Muscle of leg (tissue), 16 donors: ENCODE measurements at places on chromosomes 11 and 22. TPM values are rescaled to one million over a fixed set of nuclear protein-coding genes. Genes with fewer than 3 reads are reported as not detected.

DNA sequence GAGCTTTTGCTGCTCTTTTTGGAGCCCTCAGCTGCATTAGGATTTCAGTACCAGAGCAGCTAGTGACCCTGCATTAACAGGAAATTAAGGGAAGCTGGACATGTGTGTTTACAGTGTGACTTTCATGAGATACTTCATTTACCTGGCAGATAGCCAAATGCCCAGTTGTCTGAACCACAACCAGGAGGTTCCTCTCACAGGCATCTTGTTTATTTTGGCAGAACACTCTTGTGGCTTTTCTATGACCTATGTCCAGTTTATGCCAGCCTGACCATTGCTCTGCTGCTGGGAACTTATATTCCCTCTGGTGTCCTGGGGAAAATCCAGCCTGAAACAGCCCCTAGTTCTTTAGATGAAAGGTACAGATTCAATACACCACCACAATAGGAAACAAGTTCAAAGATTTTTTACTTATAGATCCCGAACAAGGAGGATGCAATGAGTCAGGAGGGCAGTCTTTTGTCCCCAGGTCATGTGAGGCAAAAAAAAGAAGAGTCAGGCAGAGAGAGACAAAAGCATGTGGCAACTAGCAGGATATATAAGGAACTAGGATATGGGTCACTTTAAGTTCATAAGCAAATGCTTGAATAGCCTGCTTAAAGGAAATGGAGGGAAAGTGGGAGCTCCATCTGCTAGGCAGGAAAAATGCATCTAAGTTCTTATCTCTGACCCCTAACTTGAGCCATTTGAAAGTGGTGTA lies 379.3 kb downstream of the INSC start:
- DNase-seq: peak; percentile 52

DNA sequence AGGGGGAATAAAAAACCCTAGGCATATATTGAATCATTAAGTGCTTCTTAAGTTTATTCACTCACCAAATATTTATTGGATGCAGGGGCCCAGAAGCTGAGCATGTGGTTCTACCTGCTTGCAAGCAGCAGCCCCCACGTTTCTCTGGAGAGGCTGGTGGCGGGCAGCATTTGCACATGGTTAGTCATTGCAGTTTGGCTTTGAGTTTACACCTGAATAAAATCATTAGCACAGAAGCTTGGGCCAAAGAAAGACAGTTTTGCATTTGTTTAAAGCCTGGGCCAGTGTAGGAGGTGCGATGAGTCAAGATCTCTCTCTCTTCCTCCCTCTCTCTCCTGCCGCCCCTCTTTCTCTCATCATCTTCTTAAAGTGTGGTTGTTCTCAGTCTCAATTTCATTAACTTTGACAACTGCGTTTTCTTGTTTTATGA lies 72.6 kb downstream of the C22orf31 start:
- no peak for DNase-seq

- no peak for DNase-seq
Observed at GRCh38 chr11:123479048-123479837, 49.2 kb downstream of the GRAMD1B start.

The DGCR6 gene
- 22.5 TPM for total RNA-seq
